ENCODE measurements at places on chromosomes 1 and 21.

DNA sequence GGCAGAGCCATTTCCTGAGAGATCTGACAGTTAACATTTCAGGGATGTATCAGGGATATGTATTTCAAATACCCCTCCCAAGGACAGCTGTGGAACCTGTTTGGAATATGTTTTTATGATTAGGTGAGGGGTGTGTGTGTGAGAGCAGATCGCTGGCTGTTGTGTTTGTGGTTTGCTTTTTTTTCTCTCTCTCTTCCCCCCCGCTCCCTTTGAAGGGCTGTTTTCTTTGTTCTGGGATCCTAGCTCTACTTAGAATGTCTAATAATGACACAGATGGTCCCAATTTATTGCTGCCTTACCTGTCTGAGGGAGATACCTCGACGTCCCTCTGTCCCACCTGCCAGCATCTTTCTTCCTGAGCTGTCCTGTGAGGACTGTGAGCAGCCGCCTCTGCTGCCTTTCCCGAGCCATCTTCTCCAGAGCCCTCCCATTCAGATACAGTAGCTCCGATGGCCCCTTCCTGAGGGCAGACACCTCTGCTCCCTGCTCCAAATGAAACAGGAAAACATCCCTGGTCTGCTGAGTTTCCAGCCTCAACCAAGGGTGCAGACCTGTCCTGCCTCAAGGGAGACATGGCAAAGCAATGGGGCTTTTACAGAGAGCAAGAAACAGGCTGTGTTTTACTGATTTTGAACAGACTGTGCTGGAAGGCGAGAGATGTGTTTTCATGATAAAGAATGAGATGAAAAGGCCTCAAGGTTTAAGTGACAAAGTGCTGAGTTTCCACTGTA, 138.0 kb upstream of the TNR start:
- no peak for DNase-seq

GRCh38 chr1:117605164-117605773, 579 bp upstream of the TENT5C start:
- no peak for DNase-seq

DNA sequence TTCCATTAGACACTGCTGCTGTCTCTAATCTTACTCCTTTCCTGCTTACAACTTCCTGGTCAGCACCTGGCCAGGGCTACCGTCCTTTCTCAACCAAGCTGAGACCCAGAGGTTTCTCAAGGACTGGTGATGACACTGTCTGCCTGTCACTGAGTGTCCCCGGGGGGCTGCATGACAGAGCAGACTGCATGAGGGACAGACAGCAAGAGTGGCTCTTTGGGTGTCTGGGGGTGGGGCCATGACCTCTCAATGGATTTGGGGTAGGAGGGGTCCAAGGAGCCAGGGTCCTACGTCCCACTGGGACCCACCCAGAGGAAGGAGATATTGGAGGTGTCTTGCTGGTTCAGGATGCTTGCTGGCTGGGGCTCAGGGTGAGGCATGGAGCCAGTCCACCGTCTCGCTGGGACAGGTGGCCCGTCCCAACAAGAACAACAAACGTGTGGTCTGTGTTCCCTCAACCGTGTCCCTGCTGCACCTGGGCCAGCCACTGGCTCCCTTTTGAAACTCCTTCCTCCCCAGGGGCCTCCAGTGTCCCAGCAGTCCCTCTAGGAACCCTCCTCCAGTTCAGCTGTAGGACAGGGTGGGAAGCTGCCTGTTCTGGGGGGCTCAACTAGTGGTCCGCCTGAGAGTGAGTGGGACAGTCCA, 344.6 kb upstream of the AJAP1 start:
- DNase-seq, result no peak

- no peak for DNase-seq
These were observed 34.9 kb downstream of the SEC16B start for GRCh38 chr1:177934927-177935326.

DNA sequence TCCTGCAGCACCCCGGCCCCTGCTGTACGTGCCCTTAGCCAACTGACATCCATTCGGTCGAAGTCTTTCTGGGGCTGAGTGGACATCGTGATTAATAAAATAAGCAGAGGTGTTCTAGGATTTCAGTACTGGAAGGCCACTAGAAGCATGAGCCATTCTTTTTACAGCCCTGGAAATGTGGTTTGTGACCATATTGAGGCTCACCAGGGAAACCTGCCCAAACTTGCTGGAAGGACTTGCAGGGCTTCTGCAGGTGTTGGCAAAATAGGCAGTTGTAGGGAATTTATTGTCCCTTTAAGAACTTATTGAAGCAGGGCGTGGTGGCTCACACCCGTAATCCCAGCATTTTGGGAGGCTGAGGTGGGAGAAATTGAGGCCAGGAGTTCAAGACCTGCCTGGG, 80.8 kb downstream of the DOP1B start:
- DNase-seq, result no peak

DNA sequence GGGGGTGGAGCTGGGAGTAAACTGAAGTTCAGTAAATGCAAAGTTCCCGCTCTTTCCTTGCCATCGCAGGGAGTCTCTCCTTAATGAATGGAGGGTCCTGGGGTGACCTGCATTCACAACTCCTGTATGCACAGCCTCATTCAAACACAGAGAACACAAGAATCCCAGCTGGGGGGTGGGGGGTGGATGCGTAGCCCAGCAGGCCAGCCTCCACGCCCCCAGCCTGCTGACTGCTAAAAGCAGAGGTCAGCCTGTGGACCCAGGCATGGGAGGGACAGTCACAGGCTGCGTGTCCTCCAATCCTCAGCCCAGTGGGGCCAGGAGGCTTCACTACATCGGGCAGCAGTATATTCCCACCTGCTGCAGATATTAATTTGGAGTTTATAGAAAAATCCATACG, 263.1 kb downstream of the GRIK3 start:
- no peak for DNase-seq

DNA sequence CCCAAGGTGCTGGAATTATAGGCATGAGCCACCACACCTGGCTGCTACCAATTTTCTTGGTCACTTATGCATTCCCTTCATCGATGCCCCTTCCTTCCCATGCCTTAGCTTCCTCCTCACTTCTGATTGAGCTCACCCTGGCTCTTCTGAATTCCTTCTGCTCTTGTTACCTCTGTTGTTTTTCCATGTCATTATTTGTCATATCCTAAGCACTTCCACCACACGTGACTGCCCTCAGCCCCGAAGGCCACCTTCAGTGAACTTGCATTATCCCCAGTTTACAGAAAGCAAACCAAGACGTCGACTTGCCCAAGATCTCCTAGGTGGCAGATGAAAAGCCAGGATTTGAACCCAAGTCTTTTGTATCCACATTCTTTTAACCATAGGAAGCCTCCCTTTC, 30.7 kb downstream of the CA6 start:
- no peak for DNase-seq

DNA sequence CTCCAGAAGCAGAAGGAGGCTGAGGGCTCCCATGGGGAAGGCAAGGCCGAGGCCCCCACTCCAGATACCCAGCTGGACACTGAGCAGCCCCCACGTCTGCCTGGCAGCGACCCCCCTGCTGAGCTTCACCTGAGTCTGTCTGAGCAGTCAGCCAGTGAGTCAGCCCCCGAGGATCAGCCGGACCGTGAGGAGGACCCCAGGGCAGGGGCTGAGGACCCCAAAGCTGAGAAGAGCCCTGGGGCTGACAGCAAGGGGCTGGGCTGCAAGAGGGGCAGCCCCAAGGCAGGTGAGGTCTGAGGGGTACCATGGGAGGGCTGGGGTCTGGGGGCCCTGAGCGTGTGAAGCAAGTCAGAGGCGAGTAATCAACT, 21.3 kb downstream of the DMBX1 start:
- DNase-seq, result no peak

DNA sequence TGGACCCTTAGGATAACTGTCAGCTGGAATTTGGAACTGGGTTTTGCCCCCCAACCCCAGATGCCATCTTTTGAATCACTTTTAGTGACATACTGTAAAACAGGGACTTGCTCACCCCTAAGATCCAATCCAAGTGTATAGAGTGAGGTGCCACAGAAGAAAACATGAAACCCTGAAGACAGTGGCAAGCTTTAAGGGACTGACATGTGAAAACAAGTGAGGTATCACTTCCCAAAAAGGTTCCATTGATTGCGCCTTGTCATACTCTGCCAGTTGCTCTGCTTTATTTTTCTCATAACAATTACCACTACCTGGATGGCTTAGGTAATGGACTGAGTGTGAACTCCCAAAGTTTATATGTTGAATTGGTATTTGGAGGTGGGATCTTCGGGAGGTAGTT, 115.6 kb downstream of the CSMD2 start:
- DNase-seq, result no peak

DNA sequence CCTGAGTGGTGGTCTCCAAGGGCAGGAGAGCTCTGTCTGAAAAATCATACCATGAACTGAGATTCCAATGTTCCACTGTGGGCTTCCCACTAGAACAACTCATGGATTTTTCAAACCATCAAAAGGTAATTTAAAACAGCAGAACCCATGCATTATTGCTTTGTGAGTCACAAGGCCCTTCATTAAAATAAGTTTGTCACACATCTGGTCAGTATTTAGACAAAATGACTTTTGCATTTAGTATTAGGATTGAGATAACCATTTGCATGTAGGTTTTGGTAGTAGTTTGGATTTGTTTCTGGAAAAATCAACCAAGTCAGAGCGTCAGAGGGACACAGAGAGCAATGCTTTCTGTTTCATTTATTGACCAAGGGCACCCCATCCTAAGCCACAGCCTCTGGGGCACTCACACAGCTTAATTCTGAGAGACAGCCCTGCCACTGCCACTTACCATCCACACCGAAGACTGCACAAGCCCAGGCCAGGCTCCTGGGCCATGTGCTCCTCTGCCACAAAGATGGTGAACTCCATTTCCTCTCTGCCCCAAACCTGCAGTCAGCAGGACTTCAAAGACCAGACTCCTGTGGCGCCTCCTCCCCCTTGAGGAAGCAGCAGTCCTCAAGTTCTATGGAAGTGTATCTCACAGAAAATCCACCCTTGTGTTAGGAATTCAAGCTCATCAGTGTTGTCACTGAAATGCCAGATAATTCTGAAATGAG, 132.6 kb upstream of the DUSP10 start:
- no peak for DNase-seq

DNA sequence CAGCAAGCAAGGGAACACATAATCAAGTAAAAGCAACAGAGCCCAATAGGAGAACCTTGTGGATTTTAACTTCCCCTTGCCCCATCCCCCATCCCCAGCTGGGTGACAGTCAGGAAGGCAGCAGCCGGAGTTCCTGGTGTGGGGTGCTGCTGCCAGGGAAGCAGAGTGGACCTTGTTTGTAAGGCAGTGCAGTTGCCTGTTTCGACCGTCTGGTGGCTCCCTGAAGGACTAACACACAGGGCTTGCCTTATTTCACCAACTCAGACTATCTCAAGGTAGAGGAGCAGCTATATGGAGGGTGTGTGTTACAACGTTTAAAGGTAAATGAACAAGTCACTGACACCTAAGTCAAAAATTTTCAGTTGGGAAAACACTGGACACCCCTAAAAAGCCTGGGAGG, 6.6 kb downstream of the KRTAP10-8 start:
- peak; percentile 22 for DNase-seq

DNA sequence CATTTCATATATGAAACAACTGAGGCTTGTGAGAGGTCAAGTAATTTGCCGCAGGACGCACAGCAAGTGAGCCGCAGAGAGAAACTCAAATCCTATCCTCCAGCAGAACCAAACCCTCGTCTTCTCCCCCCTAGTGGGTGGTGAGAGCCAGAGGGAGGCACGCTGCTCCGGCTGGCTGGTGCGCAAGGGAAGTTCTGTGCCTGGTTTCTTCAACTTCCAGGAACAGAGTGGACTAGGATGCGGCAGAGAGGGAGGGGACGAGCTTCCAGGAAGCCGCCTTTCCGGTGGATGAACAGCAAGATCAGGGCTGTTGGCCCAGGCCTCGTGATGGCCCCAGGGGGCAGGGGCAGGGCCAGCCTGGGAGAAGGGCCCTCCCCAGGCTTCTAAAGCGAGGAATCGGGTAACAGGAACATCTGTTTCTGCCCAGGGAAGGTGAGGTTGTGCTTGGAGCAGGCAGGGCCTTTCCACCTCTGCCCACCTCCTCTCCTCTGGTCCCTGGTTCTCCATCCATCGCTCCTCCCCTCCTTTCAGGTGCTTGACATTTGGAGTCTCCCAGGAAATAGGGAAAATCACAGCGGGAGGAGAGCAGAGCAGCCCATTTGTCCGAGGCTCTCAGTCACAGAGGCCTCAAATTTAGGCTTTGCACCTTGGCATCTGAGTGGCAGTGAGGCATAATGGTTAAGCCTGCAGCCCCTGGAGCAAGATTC, 16.8 kb upstream of the PDIK1L start:
- no peak for DNase-seq

All from CD4-positive, alpha-beta T cell treated with Interleukin-6 for 4 hours (primary cell).